H9 (cell line): ENCODE measurements at places on chromosomes 7 and 10.

- no peak for DNase-seq
Measured at GRCh38 chr10:12838995-12839927, 162.3 kb downstream of the CCDC3 start.

DNA sequence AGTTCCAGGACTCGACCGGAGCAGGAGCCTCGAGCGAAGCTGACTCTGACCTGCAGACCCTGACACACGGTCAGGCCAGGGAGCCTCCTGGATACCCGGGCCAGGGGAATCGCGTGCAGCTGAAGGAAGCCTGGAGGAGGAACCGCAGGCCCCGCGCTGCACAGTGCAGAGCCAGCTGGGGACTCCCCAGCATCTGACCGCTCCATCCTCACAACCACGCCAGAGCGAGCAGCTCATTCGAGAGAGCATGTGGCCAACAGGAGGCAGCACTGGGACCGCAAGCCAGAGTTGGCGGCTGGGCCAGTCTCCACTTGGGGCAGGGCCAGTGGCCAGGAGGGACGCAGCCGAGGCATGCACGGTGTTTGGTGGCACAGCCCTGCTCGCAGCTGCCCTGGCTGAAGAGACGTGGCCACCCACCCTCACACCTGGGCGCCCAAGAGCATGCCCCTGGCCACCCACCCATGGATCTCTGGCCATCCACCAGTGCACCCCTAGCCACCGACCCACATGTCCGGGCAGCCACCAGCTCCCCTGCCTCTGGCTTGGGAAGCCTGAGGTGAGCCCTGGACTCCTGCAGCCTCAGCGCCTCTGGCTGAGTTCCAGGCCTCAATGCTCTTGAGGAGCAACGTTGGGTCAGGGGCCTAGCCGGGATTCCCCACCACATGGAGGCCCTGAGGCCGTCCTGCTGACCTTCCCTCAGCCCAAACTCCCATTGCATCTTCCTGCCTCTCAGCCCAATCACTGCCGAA, 213.9 kb downstream of the ELFN1 start:
- peak; percentile 72 for DNase-seq

DNA sequence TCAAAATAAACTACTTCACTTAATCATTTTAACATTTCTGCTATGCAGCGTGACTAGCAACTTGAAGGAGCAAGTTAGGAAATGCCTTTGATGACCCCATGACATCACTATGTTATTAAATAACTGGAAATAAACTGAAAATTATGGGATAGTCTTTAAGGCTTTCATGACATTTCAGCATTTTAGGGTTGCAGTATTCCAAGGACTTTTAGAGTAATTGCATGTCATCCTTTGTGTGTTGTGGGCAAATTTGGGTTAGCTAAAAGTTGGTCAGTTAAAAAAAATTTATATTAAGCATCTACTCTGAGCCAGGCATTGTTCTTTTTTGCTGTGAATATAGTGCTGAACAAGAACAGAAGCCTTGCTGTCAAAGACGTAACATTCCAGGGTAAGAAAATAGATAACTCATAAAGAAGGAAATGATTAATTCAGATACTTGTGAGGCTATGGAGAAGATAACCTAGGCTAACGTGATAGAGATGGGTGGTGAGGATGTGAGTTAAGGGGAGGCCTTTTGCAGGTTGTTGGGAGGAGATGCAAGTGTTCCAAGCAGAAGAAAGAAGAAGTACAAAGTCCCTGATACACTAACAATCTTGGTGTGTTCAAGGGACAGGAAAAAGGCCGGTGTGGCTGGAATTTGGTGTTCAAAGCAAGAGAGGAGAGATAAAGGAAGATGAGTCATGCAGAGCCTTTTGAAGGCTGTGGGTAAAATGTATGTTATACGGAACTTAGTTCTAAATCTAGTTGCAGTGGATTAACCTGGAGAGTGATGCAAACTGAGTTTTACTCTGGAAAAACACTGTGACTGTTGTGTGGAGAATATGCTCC, 610.2 kb downstream of the AUTS2 start:
- no peak for DNase-seq

GRCh38 chr7:4067476-4067760, 614.7 kb upstream of the FOXK1 start:
- no peak for DNase-seq

DNA sequence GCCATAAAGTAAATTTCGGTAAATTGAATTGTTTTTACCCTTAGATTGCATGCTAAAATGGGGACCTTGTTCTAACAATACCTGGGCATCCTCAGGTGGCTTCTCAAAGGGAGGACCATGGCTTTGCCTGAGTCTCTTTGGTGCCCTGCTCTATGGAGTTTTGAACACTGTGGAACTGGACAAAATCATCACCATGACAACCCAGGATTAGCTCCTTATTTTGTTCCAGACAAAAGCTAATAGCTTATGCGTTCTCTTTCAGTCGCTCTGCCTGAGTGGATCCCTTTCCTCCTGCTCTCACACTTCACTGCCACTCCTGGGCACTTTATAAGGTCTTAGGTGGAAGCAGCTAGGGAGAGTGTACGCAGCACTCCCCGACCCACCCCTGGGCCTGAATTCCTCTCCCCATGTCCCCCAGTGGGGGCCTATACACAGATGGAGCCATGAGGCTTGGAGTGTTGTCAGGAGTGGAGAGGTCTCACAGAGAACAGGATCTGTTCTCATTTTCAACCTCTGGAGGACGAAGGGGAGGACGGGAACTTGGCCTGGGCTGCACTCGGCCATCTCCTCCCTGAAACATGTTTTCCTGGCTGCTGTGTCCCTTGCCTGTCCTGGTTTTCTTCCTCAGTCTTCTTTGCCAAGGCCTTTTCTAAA, 19.0 kb downstream of the ADCYAP1R1 start:
- no peak for DNase-seq
